ENCODE measurements at places on chromosomes 1 and 21. TPM values are rescaled to one million over a fixed set of nuclear protein-coding genes. Genes with fewer than 3 reads are reported as not detected.

GRCh38 chr1:41474490-41475271 is 9.8 kb downstream of the EDN2 start:
- peaks cover 50% of the 10 kb centered on the region for H3K4me1 ChIP-seq
- no peaks in the 10 kb centered on the region for H3K36me3 ChIP-seq
- no peaks in the 10 kb centered on the region for H3K27me3 ChIP-seq
- H3K4me3 ChIP-seq = no peak overlapping the region

- no peak for DNase-seq
- no peak overlapping the region for H3K4me3 ChIP-seq
- H3K4me1 ChIP-seq = no peaks in the 10 kb centered on the region
- no peaks in the 10 kb centered on the region for H3K27me3 ChIP-seq
- H3K27ac ChIP-seq = no peak overlapping the region
Observed at GRCh38 chr21:18522181-18522972, 118.8 kb upstream of the TMPRSS15 start.

OLFM3 gene
- total RNA-seq = not detected

TMIGD3 gene
- total RNA-seq = 1.1 TPM

Measured in suprapubic skin (tissue), 4 donors.